ENCODE measurements at places on chromosomes 3 and 15.

- DNase-seq, result no peak
Measured at GRCh38 chr15:90837094-90837493, 31.3 kb upstream of the FURIN start.

- no peak for DNase-seq
Measured at GRCh38 chr3:32616267-32616962, 45.8 kb upstream of the DYNC1LI1 start.

GRCh38 chr3:152270937-152271336 is 2.2 kb downstream of the MBNL1 start:
- DNase-seq, result no peak

GRCh38 chr3:169171739-169172138 is 491.8 kb downstream of the MECOM start:
- no peak for DNase-seq

GRCh38 chr3:76570436-76571057 is 469.4 kb upstream of the ROBO2 start:
- DNase-seq, result peak; percentile 7

- no peak for DNase-seq
Measured at GRCh38 chr15:100919481-100920405, 586 bp downstream of the LRRK1 start.
